ENCODE measurements at places on chromosomes 6 and 20. TPM values are rescaled to one million over a fixed set of nuclear protein-coding genes. Genes with fewer than 3 reads are reported as not detected.
A peak's percentile ranks its signal among the peaks of the same experiment; 100 is the strongest.

Gene THBS2
- total RNA-seq, result 519 TPM

GRCh38 chr20:58839474-58839874, 11.2 kb downstream of the GNAS-AS1 start:
- DNase-seq, result peak; percentile 23

Gene MYLK4
- total RNA-seq, result 0.98 TPM

Gene RAET1G
- 0.82 TPM for total RNA-seq
